ENCODE measurements at places on chromosomes 13 and 19.

GRCh38 chr13:23377983-23378632 lies 55.4 kb downstream of the SACS start:
- no peak overlapping the region for H3K4me3 ChIP-seq
- DNase-seq = peak; percentile 99
- H3K4me1 ChIP-seq = peaks cover 12% of the 10 kb centered on the region
- H3K27me3 ChIP-seq = no peaks in the 10 kb centered on the region
- peaks cover 2% of the 10 kb centered on the region for H3K36me3 ChIP-seq

DNA sequence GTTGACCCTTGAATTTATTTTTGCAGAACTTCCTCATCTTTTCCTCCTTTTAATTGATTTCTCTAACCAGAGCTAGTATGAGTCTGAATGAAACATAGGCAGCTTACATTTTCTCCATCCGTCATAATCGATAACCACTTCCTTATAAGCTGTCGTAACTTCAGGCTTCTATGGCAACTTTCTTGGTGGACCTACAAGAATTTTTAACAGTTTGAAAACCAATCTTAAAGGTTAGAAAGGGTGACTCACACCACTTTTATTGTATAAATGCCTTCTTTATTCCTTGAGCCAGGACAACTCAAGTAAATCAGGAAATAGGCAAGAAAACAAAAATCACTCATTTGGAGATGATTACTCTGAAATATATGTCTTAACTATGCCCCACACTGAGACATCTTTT lies 105.7 kb upstream of the KL start:
- H3K27ac ChIP-seq = no peak overlapping the region
- peaks cover 2% of the 10 kb centered on the region for H3K4me1 ChIP-seq
- no peaks in the 10 kb centered on the region for H3K27me3 ChIP-seq

GRCh38 chr19:49387936-49388372 lies at the start of gene KASH5:
KASH5 (plus strand) TSS chr19:49388249; CDS start chr19:49390884, 2,635 bp downstream.
- H3K4me3 ChIP-seq = no peak within 1 kb of the TSS
- peaks cover 6% of the 10 kb centered on the region for H3K27me3 ChIP-seq
- no peaks in the 10 kb centered on the region for H3K4me1 ChIP-seq

GRCh38 chr13:46354156-46355087 lies 32.6 kb downstream of the RUBCNL start:
- no peaks in the 10 kb centered on the region for H3K4me1 ChIP-seq
- no peaks in the 10 kb centered on the region for H3K27me3 ChIP-seq
- H3K27ac ChIP-seq = no peak overlapping the region
- DNase-seq = peak; percentile 97
- H3K36me3 ChIP-seq = no peaks in the 10 kb centered on the region

DNA sequence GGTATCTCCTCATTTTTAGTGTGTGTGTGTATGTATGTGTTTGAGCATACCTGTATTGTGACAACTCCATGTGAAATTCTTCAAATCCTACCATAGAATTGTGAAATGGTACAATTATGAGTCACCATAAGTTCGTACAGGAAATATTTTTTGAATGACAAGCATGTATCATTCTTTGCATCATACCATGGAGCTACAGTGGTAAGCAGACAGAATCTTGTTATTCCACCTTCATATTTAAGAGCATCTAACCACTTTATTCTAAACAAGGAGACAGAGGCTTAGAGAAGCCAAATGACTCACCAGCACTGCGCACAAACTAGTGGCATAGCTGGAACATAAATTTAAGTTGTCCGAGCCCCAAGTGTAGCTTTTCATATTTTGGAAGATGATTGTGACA lies 4.5 kb upstream of the EPSTI1 start:
- no peak overlapping the region for H3K27ac ChIP-seq
- no peak overlapping the region for H3K4me3 ChIP-seq
- H3K27me3 ChIP-seq = no peaks in the 10 kb centered on the region
- peaks cover 6% of the 10 kb centered on the region for H3K4me1 ChIP-seq
- peak; percentile 84 for DNase-seq

- H3K4me3 ChIP-seq = no peak overlapping the region
- DNase-seq = no peak
- no peaks in the 10 kb centered on the region for H3K27me3 ChIP-seq
- no peak overlapping the region for H3K27ac ChIP-seq
Measured at GRCh38 chr19:52602941-52603340, 32.9 kb downstream of the ZNF701 start.

DNA sequence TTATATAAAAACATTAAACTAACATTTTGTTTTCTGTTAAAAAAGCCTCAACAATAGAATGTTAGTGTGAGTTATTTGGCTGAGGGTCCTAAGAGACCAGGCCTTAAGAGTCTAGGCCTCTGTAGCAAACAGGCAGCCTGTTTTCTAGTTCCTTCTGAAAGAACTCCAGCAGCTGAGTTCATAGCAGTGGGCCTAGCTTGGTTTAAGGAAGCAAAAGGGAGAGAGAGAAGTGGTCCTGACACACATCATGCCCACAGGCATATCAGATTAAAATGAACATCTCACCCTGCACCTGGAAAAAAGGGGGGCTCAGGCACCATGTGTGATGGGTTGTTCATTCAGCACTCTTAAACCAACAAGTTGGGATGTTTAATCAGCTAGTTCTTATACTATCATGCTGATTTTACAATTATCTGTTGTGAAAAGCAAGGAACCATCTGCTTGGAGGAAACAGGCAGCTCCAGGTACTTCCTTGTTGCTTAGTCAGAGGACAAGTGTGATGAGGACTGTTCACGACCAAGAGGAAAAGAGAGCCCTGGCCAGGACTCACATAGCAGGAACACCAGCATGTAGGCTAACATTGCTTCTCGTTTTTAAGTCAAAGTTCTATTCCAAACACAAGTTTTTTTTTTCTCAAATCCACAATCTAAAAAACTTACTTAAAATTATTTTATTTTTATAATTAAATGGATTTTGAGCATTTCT lies 81.3 kb upstream of the FRY start:
- H3K4me3 ChIP-seq = no peak overlapping the region
- peaks cover 21% of the 10 kb centered on the region for H3K4me1 ChIP-seq
- H3K27ac ChIP-seq = no peak overlapping the region
- H3K36me3 ChIP-seq = no peaks in the 10 kb centered on the region
- no peaks in the 10 kb centered on the region for H3K27me3 ChIP-seq
- DNase-seq = no peak

DNA sequence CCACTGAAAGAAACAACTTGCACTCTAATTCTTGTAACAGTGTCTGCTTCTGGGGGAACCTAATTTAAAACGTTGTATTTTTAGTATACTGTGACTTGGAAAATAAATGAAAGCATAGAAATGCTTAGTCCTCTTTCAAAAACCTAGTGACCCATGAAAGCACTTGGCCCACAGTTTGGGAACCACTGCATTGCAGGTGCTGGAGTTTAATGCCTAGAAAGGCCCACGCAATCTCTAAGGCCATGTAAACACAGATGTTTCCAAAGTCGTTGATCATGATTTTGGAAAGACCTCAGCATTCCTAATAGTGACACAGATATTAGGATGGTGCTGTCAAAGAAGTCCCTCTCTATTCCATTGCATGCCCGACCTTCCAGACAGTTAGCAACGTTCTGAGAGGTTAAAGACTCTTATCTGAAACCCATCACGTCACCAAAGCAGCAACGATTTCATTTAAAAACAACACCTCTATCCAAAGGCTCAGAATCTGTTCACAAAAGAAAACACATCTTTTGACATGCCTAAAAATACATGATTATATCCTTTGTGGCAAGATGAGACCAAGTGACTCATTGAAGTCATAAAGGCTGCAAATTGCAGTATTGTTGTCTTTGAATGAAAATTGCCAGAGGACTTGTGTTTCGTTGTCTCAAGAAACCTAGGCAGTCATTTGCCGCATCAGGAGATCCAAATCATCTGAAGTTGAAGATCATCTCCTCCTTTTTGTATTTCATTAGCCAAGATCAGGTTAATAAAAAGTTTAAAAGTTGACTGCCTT lies 328.0 kb upstream of the ZNF507 start:
- no peak overlapping the region for H3K4me3 ChIP-seq
- no peaks in the 10 kb centered on the region for H3K4me1 ChIP-seq
- no peaks in the 10 kb centered on the region for H3K27me3 ChIP-seq
- DNase-seq = peak; percentile 76
- no peak overlapping the region for H3K27ac ChIP-seq
- no peaks in the 10 kb centered on the region for H3K36me3 ChIP-seq

DNA sequence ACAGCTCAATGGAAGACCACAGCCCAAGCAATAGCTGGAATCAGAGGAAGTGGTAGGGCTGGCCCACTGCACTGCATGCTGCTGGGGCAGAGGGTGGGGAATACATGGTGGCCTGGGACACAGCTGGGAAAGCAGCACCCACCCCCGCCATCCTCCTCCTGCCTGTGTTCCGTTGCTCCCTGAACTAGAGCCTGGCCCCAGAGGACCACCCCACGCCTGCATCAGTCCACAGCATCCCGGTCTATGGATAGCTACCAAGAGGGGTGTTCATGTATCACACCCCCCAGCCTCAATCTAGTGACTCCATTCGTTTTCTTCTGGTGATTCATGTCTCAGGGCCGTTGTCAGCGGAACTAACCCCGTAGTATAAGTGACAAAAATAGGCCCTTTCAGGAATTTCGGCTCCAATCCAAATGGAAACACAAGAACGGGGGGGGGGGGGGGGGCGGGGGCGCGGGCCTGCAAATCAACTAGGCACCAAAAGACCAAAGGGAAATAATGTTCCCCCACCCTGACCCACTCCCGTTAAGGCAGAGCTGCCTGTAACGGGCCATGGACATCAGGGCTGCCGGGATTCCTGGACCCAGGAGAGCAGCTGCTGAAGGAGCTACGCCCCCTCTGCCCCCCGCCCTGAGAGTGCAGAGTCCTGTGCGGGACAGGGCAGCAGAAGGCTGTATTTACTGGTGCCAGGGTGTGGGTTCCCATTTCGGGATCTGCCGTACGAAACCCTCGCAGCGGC lies 18.9 kb upstream of the EPHX3 start:
- H3K36me3 ChIP-seq = peaks cover 33% of the 10 kb centered on the region
- H3K27ac ChIP-seq = peak overlapping the region; percentile 99
- peaks cover 63% of the 10 kb centered on the region for H3K4me1 ChIP-seq

- H3K27ac ChIP-seq = no peak overlapping the region
- H3K36me3 ChIP-seq = no peaks in the 10 kb centered on the region
- DNase-seq = no peak
- H3K4me1 ChIP-seq = peaks cover 3% of the 10 kb centered on the region
Measured at GRCh38 chr19:46429999-46430398, 1.3 kb upstream of the PNMA8C start.

- H3K4me1 ChIP-seq = no peaks in the 10 kb centered on the region
- H3K36me3 ChIP-seq = no peaks in the 10 kb centered on the region
- DNase-seq = no peak
- no peaks in the 10 kb centered on the region for H3K27me3 ChIP-seq
- no peak overlapping the region for H3K4me3 ChIP-seq
Measured at GRCh38 chr13:109665240-109665639, 121.1 kb downstream of the IRS2 start.

- no peaks in the 10 kb centered on the region for H3K36me3 ChIP-seq
- H3K27me3 ChIP-seq = no peaks in the 10 kb centered on the region
- no peak overlapping the region for H3K27ac ChIP-seq
- DNase-seq = no peak
- no peaks in the 10 kb centered on the region for H3K4me1 ChIP-seq
Measured at GRCh38 chr19:50963381-50963780, 6.0 kb downstream of the KLK6 start.

- H3K4me1 ChIP-seq = no peaks in the 10 kb centered on the region
- H3K27me3 ChIP-seq = no peaks in the 10 kb centered on the region
- H3K27ac ChIP-seq = no peak overlapping the region
- no peaks in the 10 kb centered on the region for H3K36me3 ChIP-seq
- no peak for DNase-seq
Measured at GRCh38 chr19:52786078-52786463, 520 bp downstream of the ZNF600 start.

GRCh38 chr13:50388481-50388880 lies 373.2 kb downstream of the KCNRG start:
- H3K4me3 ChIP-seq = no peak overlapping the region
- H3K4me1 ChIP-seq = peaks cover 7% of the 10 kb centered on the region
- no peak for DNase-seq
- H3K36me3 ChIP-seq = no peaks in the 10 kb centered on the region
- no peak overlapping the region for H3K27ac ChIP-seq

- no peak overlapping the region for H3K4me3 ChIP-seq
- H3K27me3 ChIP-seq = peaks cover 5% of the 10 kb centered on the region
- H3K27ac ChIP-seq = no peak overlapping the region
- DNase-seq = no peak
Measured at GRCh38 chr19:18985257-18985656, 44.2 kb upstream of the HOMER3 start.

GRCh38 chr19:46409191-46409590 lies 4.2 kb downstream of the CCDC8 start:
- H3K4me1 ChIP-seq = peaks cover 7% of the 10 kb centered on the region
- H3K36me3 ChIP-seq = no peaks in the 10 kb centered on the region
- no peak overlapping the region for H3K27ac ChIP-seq
- H3K4me3 ChIP-seq = no peak overlapping the region
- no peak for DNase-seq
- peaks cover 4% of the 10 kb centered on the region for H3K27me3 ChIP-seq

DNA sequence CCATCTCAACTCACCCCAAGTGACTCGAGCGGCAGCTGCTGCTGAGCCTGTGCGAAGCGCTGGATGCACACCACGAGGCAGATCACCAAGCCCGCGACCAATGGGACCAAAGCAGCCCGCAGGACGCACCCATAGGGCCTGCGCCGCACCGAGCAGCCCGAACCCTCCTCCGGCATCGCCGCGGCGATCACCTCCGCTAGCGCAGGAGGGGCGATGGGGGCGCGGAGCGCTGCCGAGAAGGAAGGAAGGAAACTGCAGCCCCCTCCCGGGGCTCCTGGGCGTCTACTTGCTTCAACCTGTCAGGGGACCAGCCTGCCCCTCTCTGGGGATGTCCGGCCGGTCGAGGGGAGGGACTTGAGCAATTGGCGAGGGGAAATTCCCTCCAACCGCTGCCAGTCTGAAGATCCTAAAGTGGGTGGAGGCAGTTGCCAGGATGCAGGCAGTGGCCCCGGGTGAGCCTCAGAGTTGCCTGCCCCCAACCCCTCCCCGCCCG lies at the start of gene CD70:
Gene CD70 (minus strand): TSS at position 324 of the 493 bp plus-strand sequence. CDS start 148 bp downstream, at position 176.
- peaks cover 17% of the 10 kb centered on the region for H3K27me3 ChIP-seq
- H3K4me1 ChIP-seq = no peaks in the 10 kb centered on the region
- no peak within 1 kb of the TSS for H3K27ac ChIP-seq
- no peak within 1 kb of the TSS for H3K4me3 ChIP-seq
- DNase-seq = no peak

DNA sequence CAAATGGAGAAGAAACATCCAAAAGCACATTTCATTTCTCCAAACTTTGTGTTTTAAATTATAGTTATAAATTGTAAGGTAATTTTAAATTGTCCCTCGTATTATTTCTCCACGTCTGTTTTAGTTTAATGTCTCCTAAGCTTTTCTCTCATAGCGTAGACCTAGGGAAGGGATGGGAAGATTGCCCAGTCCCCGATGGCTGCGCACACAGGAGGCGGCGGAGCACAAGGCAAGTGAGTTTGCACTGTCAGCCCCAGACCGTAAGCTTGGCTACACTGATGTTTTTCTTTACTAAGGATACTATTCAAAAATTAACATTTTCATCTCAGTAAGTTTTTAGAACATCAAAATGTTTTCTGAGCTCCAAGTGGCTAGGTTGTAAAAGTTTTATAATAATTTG lies 72.3 kb downstream of the GPR12 start:
- H3K27me3 ChIP-seq = no peaks in the 10 kb centered on the region
- no peaks in the 10 kb centered on the region for H3K4me1 ChIP-seq
- no peak overlapping the region for H3K4me3 ChIP-seq
- H3K36me3 ChIP-seq = peaks cover 1% of the 10 kb centered on the region
- no peak for DNase-seq

GRCh38 chr19:35977446-35978222 lies 17.4 kb upstream of the SDHAF1 start:
- no peaks in the 10 kb centered on the region for H3K27me3 ChIP-seq
- H3K36me3 ChIP-seq = no peaks in the 10 kb centered on the region
- no peaks in the 10 kb centered on the region for H3K4me1 ChIP-seq
- H3K27ac ChIP-seq = no peak overlapping the region
- no peak overlapping the region for H3K4me3 ChIP-seq
